HCEC 1CT (cell line): ENCODE measurements at places on chromosomes 3 and 15.

DNA sequence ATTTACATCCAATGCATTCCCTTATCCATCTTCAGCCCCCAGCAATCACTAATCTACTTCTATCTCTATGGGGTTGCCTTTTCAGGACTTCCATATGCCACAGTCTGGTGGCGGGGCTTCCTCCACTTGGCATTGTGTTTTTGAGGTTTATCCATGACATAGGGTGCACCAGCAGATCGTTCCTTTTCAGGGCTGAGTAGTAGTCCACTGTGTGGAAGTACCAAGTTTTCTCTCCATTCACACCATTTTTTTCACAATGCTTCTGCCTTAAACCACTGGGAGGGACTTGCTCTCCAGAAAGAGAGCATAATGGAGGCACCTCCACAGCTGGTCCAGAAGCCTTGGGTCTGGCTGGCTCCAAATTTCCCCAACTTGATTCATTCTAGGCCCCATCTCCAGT lies 144.0 kb upstream of the IQSEC1 start:
- DNase-seq = no peak

GRCh38 chr3:156664011-156664830 lies 10.2 kb upstream of the TIPARP start:
- DNase-seq = no peak

GRCh38 chr15:88428053-88428452 lies 39.1 kb downstream of the MRPL46 start:
- DNase-seq = no peak

- DNase-seq = no peak
Observed at GRCh38 chr3:101143012-101143411, 149.8 kb upstream of the ABI3BP start.

DNA sequence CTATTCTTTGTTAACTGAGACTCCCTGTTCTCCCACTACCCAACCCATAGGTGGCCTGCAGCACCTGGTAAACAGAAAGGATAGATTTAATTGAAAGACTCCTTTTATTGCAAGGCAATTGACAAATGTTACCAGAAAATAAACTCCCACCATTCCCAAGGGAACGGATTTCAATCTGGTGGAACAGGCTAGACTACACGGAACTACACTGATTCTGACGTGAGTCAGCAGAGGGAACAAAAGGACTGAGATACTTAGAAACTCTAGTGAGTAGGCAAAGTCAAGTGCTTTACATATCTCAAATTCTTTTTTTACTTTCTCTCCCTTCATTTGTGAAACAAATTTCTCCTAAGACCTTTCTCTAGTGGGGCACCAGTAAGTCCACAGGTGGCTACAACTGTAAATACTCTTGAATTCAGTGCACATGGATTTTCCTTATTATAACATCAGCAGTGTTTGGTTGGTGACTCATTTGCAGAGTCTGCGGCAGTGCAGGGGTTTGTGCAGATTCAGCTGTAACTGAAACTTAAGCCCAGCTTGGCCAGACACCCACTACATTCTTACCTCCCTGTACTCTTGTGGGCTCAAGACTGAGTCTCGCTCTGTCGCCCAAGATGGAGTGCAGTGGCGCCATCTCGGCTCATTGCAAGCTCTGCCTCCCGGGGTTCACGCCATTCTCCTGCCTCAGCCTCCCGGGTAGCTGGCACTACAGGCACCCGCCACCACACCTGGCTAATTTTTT lies 34.3 kb upstream of the PLSCR2 start:
- DNase-seq = peak; percentile 92

DNA sequence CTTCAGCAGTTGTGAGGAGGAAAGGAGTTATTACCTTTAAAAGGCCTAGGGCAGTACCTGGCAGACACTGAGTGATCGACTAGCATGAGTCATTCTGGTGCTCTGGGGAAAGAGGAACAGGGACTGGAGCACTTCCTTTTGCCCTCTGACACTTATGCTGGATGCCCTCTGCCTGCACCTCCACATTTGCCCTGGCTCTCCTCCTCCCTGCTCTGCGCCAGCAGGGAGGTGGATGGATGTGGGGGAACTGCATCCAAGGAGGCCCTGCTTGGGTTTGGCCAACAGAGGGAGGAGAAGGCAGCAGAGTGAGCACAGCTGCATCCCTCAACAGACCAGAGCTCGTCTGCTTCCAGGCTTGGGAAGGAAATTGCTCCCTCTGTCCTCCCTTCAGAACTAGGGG lies 75.0 kb downstream of the SEMA5B start:
- DNase-seq = no peak

- DNase-seq = no peak
Observed at GRCh38 chr3:186713499-186713898, 3.7 kb upstream of the KNG1 start.
